NCI-H1048 (cell line): ENCODE measurements at places on chromosomes 16 and 17.

DNA sequence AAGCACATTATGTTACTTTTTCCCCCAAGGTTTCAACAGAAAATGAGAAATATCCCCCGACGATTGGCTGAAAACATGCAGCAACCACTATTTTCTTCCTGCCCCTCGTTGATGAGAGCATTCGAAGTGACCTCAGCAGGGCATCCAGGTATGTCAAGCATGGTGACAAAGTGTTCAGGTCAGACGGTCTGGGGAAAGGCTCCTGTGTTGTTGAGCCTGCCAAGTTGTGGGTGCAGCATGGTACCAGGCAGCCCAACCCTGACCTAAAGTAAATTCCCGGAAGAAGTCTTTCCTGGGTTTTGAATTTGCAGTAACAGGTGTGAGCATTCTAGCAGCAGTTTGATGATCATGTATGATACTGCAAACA lies 51.7 kb upstream of the SEC14L1 start:
- no peak for DNase-seq

DNA sequence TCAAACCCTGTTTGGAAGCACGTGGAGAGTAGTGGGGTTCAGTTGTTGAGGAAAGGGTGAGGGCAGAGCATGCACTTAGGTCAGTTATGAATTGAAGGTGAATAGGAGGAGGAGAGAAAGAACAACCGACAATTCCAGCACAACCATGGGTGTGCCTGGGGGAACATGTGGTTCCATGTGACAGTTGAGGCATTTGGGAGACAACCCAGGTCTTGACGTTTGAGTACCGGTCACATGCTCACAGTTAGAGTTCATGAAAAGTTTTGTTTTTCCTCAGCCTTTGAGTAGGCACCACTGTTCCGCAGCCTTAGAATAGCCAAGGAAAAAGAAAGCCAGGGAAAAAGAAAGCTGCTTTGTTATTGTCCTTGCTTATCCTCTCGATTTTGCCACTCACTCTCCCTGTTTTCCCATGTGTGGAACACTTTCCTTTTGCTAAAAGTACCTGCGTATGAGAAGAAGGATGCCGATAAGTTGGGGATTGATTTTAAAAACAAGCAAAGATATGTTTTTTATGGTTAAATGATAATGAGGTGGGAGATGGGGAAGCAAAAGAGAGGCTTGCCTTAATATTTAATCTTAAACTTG lies 25.6 kb upstream of the ABCC11 start:
- DNase-seq = no peak

DNA sequence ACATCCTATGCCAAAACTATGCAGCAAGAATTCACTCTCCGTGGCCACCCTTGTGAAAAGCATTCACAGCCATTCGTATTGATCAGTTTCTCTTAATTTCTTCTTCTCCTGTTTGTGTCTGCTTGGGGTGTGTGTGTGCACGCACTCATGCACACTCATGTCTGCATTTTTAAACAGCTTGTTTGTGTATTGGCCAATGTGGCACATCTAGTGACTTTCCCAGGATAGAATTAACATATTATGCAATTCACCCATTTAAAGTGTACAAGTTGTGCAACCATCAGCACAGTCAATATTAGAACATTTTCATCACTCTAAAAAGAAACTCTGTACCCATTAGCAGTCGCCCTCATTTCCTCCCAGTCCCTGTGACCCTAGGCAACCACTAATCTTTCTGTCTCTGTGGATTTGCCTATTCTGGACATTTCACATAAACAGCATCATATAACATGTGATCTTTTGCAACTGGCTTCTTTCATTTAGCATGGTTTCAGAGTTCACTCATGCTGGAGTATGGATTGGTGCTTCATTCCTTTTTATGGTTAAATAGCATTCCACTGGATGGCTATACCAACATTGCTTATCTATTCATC lies 20.1 kb downstream of the IRX3 start:
- DNase-seq = no peak

DNA sequence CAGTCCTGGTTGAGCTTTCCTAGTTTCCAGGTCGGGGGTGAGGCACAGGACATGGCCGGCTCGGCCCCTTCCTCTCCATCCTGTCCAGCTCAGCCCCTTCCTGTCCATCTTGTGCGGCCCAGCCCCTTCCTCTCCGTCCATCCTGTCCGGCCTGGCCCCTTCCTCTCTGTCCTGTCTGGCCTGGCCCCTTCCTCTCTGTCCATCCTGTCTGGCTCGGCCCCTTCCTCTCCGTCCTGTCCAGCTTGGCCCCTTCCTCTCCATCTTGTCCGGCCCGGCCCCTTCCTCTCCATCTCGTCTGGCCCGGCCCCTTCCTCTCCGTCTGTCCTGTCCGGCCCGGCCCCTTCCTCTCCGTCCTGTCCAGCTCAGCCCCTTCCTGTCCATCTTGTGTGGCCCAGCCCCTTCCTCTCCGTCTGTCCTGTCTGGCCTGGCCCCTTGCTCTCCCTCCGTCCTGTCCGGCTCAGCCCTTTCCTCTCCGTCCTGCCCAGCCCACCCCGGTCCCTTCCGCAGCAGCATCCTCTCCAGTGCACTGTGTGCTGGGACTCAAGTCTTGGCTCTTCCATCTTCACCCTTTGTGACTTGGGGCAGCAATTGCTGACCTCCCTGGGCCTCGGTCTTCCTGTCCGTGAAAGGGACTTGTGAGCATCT lies 5.5 kb upstream of the ZNF750 start:
- no peak for DNase-seq

- DNase-seq = no peak
These were observed 15.8 kb upstream of the CAVIN1 start for GRCh38 chr17:42438600-42439567.

GRCh38 chr17:50541716-50542688 lies 5.0 kb upstream of the SPATA20 start:
- peak; percentile 70 for DNase-seq

DNA sequence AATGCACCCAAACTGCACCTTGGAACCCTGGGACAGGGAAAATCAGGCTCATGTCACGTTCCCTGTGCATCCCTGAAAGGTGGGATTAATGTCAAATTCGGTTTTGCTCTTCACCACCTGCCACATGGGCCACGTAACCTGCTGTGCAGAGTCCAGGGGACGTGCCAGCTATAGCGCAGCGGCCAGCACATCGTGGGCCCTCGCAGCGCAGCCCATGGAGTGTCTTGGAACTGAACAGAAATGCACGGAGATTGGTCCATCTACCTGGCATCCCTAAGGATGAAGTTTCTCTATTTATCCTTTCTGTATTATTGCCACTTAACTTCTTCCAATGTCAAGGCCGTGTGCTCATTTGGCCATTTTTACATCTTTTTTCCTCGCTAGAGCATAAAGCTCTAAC lies 68.1 kb upstream of the TRAP1 start:
- DNase-seq = no peak

DNA sequence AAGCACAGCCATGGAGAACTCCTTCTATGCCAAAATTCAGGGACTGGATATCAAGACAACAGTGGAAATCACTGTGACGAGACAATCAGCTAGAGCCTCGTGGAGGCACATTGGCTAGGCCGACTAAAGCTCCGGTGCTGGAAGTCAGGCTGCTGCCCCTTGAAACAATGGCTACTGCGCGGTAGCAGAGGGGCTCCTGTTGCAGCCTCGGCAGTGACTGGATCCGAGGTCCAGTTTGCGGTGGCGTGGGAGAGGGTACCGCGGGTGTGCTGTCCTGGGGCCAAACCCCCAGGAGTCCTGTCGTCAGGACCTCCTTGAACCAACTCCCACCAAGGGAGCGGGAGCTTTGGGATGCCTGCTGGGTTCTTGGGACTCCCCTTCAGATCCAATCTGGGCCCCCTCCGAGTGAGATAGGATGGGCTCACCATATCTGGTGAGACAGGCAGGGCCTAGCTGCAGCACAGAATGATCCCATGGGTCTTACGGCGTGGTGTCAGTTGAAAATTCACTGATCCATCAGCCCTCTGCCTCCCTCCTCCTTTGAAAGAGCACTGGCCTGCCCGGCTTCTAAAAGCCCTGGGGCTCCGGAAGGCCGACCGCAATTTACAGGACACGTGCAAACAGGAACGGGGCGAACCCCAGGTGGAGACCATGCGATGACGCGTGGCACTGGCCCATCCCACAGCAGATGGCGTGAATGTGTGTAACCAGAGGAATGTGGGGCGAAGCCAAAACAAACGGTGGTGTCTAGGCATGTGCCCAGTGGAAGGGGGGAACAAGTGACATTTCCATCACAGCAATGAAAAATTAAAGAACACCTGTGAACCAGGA lies 15.8 kb upstream of the KCNJ18 start:
- no peak for DNase-seq

GRCh38 chr17:36949461-36949927 lies 740 bp downstream of the AATF start:
- no peak for DNase-seq

GRCh38 chr16:35743101-35743692 lies 2283.8 kb downstream of the TP53TG3F start:
- DNase-seq = no peak

GRCh38 chr16:55008836-55009510 lies 78.3 kb downstream of the IRX5 start:
- no peak for DNase-seq

DNA sequence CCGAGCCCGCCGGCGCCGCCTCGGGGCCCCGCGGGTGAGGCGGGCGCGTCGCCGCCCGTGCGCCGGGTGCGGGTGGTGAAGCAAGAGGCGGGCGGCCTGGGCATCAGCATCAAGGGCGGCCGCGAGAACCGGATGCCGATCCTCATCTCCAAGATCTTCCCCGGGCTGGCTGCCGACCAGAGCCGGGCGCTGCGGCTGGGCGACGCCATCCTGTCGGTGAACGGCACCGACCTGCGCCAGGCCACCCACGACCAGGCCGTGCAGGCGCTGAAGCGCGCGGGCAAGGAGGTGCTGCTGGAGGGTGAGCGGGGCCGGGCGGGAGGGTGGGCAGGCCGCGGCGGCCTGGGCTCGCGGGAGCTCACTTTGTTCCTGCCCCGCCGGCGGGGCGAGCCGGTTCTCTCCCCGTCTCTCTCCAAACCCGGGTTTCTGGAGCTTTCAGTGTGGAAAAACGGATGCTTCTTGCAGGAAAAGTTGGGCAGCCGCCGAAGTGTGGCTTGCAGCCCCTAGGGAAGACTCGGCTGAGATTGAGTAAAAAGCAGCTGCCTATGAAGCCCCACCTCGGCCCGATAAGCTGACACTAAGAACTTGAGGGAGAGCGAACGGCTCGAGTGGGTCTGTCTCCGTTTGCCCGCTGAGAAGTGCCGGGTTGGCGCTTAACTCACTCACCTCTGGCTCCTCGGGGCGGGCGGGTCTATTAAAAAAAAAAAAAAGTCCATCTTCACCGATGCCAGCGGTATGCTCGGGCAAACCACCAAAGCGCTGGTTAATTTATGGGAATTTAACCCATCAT lies 677 bp downstream of the SNTB2 start:
- peak; percentile 0 for DNase-seq

DNA sequence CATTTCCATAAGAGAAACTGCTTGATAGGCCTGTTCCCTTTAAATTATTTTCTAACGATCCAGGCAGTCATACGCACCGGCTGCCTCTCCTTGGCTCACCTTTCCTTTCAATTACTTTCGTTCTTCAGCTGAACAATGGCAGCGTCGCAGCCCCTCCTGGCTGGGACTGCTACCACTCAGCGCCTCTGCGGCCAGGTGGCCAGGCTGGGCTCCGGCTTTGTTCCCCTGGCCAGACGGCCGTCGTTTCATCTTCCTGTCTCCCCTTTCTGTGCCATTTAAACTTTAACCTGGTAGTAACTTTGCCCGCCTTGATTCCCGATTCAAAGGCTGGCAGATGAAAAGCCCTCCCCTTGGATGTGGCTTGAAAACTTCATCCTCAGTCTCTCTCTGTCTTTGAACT lies 79.0 kb downstream of the C16orf78 start:
- DNase-seq = no peak

DNA sequence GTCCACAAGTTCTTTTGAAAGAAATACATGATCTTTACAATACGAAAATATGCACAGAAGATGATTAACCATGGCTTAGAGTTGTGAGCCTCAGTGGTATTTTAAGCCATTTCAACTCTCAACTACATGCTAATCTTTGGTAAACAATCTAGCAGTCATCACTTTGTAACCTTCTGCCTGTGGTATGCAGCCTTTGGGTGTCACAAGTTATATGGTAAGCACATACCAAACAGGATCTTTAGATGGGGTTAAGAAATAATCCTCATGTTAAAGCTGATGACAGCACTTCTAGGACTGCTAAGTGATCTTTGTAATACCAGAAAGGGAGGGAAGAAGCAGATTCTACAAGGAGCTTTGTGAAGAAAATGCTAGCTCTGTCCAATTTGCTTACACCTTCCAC lies 74.3 kb downstream of the CA4 start:
- no peak for DNase-seq

GRCh38 chr17:1999557-2000251 lies 25.4 kb downstream of the RTN4RL1 start:
- no peak for DNase-seq

GRCh38 chr16:68028996-68029395 lies 5.9 kb downstream of the DUS2 start:
- DNase-seq = no peak

GRCh38 chr16:14321542-14321941 lies 250.4 kb downstream of the MRTFB start:
- DNase-seq = no peak

DNA sequence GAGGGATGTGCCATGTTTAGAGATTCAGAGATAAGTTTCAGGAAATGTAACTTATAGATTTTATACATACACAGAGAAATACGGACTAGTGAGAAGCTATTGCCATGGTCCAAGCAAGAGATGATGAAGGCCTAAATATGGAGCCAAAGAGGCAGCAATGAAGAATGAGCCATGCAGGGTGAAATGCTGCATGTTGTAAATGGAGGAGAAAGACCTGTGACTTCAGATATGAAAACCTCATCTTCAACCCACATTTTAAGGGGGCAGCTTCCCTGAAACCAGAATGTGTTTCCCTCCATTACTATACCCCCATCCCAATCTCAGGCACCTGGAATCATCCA lies 2.9 kb downstream of the CCL2 start:
- no peak for DNase-seq

GRCh38 chr17:489758-490329 lies 137.2 kb upstream of the RPH3AL start:
- no peak for DNase-seq

DNA sequence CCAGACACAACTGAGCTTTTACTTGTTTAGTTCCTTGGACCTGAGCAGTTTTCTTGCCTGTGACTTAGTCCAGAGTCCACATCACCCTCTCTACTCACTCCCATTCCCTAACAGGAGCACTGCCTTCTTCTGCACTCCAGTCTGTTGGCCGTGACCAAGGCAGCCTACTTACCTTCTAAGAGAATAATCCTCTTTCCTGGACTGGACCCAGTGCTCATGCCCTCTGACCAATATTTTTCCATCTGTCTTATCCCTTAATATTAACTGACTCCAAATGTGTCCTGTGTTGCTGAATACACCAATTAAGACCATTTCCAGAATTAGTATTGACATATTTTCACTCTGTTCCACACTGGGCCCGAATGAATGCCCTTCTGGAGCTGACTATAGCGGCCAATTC lies 681.0 kb upstream of the KIF2B start:
- DNase-seq = no peak
